Prostate gland (tissue), 2 donors: ENCODE measurements at places on chromosomes 7 and 10.

- no peak for DNase-seq
Measured at GRCh38 chr7:94433224-94433623, 38.5 kb downstream of the COL1A2 start.

DNA sequence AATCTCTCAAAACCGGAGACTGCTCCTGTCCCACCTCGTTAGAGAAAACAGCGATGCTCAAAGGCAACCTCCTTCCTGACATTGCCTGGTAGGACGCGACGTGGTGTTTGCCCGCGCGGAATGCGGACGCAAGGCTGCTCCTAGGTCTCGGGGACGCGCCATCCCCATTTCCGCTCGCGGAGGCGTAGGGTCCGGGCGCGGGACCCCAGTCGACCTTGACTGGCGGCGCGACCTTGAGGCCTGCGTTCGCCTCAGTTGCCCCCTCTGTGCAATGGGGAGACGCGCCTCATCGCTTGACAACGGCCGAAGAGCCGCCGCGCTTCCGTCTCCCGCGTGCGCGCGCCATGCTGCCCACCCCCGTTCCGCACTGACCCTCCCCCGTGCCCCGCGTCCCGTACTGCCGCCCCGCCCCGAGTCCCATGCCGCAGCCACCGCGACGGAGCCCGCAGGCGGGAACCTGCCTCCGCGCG, 412 bp upstream of the PPIA start:
- no peak for DNase-seq

- DNase-seq = no peak
Measured at GRCh38 chr7:25922296-25922695, 229.7 kb upstream of the NFE2L3 start.

GRCh38 chr10:71893920-71894319, 42.9 kb upstream of the PSAP start:
- DNase-seq = no peak

DNA sequence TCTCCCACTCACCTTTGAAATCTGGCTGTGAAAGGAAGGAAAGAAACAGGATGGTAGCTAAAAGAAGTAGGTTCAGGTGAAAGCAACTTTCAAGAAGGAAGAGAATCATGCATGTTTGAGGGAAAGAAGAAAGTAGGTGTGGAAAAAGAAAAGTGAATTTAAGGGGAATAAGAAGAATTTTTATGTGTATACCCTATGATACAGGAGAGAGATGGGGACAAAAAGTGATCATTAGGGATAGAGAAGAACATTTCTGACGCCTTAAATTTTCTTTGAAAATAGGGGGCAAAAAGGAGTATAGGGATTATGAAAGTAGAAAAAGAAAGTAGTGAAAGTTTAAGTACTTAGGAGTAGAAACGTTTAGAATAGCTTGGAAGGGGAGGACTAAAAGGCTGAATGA, 15.2 kb downstream of the KRIT1 start:
- no peak for DNase-seq

GRCh38 chr7:50207686-50208255, 96.7 kb upstream of the IKZF1 start:
- DNase-seq = no peak

- DNase-seq = no peak
Measured at GRCh38 chr7:116161728-116162127, 48.6 kb upstream of the TES start.

DNA sequence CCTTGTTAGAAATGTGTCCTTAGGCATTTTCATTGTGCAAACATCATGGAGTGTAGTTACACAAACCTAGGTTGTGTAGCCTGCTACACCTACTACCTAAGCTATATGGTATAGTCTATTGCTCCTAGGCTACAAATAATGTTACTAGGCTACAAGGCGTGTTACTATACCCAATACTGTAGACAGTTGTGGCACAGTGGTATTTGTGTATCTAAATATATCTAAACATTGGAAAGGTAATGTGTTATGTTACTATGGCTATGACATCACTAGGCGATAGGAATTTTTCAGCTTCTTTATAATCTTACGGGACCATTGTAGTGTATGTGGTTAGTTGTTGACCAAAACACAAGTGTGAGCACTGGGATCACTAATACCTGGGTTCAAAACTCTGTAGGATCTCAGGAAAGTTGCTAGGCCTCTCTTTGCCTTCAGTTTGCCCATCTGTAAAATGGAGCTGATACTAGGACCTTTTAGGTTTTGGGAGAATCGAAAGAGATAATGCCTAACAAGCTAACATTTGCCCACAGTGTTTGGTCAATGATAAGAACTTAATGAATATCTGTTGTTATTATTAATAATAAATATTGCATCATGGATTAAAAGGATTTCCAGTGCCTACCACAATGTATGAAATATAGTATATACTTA, 2.7 kb downstream of the BICC1 start:
- DNase-seq = no peak

DNA sequence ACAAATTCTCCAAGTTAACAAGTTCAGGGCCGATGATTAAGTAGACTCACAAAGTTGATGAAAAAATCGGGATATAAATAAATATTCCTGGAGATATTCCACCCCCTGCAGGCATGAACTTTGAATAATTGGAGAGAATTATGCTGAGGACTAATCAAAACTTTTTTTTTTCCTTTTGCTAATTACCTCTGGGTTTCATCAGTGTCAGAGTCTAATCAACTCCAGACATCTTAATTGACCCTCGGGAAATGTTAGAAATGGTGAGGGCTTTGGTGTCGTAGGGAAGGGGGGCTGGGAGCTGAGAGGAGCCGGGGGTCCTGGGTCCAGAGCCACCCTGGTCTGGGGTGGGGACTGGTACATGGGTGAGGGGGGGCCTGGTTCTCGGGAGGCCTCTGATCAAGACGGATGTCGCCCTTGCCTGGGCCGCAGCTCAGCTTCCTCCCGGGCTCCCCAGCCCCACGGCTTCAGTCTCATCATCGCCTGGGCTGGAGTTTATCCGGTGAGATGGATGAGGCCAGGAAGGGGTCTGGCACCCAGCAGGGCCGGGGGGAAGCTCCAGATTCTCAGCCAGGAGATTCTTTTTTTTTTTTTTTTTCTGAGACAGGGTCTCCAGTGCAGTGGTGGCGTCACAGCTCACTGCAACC, 30.4 kb upstream of the ELFN1 start:
- DNase-seq = no peak

DNA sequence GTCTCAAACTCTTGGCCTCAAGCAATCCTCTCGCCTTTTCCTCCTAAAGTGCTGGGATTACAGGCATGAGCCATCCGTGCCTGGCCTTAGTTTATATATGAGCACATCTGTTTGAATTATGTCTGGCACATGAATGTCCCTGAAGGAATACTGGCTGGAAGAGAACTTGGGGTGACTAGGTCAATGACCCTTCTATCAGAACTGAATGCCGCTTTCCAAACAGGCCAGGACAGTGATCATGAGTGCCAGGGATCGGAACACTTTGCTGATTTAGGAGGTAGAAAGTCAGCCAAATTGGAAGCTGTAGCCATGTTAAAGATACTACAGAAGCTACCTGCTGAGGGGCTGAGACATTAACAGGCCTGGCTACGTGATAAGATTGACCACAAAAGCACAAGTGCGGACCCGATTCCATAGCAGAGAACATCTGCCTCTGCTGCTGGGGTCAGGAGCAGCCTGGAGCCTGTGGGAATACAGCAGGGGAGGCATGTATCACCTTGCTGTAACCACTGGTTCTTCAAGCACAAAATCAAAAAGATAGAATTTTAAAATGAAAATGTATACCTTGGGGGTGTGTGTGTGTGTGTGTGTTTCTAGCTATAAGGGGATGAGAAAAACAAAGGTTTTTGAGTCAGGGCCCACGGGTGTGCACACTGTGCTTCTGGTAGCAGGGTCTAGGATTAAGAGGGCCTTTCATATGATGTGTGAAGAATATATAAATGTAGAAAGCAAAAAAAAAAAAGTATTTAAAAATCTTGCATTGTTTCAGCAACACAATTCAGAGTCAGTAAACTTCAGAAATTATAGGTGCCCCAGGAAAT, 293.7 kb downstream of the BBS9 start:
- DNase-seq = no peak

GRCh38 chr7:141366091-141366621, 185.1 kb upstream of the AGK start:
- DNase-seq = no peak

DNA sequence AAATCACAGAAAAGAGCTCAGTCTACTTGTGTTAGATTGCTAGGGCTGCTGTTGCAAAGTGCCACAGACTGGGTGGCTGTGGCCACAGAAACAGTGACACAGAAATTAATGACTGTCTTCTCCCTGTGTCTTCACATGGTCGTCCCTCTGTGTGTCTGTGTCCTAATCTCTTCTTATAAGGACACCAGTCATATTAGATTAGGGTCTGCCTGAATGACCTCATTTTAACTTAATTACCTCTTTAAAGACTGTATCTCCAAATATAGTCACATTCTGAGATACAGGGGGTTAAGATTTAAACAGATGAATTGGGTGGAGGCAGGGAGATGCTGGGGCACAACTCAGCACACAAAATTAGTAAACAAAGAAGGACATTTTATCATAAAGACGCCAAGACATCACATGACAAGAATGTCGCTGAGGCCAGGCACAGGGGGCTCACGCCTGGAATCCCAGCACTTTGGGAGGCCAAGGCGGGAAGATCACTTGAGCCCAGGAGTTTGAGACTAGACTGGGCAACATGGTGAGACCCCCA, 23.3 kb upstream of the PARD3 start:
- DNase-seq = no peak

DNA sequence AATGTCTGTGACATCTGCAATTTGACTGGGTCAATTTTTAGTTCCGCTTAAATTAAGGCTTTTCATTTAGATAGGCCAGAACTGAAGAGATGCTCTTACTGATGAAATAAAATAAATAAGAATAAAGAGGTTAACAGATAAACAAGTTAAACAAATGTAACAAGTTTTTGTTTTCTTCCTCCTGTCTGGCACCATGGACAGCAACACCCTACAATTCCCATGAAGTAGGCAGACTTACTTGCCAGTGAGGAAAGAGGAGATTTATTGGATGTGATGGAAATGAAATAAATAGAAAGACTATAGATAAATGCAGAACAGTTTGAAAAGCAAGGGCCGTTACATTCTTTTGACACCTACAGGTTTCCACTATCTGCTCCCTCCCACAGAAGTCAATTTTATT, 118.5 kb downstream of the AMPH start:
- no peak for DNase-seq

GRCh38 chr10:114576716-114577115, 81.4 kb downstream of the ABLIM1 start:
- DNase-seq = no peak

DNA sequence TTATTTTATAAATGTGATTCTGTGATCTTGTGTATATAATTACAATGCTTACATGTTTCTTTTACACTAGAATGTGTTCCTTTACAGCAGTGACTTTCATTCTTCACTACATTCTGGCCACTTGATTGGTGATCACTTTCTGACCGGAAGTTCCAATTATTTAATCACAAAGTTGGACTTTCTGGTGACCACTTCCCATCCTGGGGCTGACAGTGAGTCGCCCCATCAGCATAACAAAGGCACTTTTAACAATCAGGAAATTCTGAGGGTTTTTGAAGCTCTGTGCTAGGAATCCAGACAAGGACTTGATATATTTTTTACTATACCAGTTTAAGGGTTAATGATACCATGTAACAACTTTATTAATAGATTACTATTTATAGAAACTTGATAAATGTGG, 282.3 kb upstream of the KAT6B start:
- DNase-seq = no peak

- no peak for DNase-seq
Measured at GRCh38 chr7:117149692-117150091, 173.2 kb downstream of the WNT2 start.

DNA sequence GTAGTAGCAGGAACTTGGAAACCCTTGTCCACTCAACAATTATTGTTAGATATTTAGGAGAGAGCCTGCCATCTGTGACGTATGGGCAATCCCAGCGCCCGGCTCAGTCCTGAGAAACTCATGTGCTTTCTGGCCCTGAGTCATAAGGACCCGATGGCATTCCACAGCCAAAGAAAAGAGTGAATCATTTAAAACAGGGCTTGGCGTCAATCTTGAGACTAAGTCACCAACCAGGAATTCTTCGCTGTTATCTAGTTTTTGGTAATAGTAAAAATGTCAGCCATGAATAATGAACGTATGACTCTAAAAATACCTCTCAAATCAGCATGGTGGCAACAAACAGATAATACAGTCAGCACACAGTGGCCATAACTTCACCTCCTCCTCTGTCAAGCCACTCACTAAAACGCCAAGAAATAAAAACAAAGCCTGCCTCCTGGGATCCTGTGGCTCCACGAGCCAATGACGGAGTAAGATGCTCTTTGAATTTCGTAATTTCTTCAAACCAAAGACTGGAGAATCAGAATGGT, 140.8 kb downstream of the ADAM12 start:
- DNase-seq = no peak

DNA sequence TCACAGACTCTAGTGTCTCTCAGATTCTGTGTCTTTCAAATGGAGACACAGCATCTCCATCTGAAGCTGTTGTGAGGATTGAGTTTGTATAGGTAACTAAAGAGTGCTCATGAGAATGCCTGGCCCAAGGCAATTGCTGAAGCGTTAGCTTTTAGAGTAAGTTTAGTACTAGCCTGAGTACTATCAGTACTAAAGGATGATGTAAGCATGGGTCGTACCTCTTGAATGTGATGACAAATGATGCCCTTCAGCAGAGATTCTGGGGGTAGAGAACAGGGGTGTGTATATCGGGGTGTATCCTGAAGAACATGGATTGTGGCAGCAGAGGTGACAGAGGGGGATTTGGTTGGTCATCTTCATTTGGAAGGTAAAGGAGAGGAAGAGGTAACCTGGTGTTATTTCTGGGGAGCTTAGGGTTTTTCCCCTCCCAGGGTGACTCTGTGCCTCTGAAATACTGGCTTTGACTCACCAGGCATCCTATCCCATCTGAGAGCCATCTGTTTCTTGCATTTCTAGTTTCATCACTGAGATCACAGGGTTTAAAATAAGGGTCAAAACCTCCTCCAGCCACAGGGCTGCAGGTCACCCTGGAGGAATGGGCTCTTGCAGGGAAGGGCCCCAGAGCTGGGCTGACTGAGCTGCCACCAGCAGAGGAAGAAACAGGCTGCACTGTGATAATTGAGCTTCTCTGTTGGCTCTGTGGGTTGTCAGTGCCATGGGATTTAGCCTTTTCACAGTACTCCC, 756.0 kb downstream of the KCNMA1 start:
- no peak for DNase-seq

GRCh38 chr7:135898226-135898625, 78.9 kb downstream of the MTPN start:
- no peak for DNase-seq

GRCh38 chr10:22243321-22243720, 25.5 kb upstream of the EBLN1 start:
- no peak for DNase-seq

DNA sequence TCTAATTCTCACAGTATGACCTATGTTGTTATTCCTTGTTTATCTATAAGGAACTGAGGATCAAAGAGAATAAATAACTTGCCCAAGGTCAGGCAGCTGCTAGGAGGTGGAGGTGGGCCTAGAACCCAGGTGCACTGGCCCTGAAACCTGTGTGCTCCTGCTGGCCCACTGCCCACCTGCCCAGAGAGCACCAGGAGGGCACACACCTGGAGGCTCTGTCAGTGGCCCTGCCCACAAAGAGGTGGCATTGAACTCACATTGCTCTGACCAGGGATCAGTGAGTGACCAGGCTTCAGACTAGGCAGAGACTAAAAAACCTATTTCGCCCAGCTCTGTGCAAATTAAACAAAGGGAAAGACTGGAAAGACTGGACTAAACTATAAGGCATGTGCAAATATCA, 210.6 kb downstream of the TNS3 start:
- no peak for DNase-seq

- DNase-seq = no peak
Measured at GRCh38 chr7:111730476-111731300, 168.4 kb upstream of the IMMP2L start.
